GF-D8 (cell line): ENCODE measurements at places on chromosomes 13 and 19.

GRCh38 chr19:40597329-40597838 is 3.8 kb upstream of the LTBP4 start:
- DNase-seq: no peak

DNA sequence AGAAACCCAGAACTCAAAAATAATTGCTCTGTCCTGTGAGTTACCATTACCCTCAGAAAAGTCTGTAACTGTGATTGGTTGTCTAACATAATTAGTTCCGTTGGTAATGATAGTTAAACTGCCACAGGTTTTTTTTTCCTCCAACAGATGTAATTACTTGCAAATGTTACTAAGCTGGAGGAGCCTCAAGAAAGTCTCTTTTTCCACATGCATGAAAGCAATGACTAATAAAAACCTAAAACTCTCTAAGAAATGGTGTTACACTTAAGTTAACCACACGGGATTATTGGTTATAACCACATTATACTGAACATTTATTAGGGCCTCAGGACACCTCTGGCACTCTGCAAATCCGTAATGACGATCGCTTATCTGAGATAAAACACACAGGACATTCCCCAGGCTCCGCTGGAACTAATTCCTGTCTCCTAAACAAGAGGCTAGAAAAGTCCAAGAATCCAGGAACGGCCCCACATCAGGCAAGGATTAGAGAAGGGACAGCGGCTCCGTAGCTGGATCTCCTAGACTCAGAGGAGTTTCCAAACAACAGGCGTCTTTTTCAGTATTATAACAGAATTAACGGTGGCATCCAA is 753 bp downstream of the ZNF235 start:
- DNase-seq: no peak

DNA sequence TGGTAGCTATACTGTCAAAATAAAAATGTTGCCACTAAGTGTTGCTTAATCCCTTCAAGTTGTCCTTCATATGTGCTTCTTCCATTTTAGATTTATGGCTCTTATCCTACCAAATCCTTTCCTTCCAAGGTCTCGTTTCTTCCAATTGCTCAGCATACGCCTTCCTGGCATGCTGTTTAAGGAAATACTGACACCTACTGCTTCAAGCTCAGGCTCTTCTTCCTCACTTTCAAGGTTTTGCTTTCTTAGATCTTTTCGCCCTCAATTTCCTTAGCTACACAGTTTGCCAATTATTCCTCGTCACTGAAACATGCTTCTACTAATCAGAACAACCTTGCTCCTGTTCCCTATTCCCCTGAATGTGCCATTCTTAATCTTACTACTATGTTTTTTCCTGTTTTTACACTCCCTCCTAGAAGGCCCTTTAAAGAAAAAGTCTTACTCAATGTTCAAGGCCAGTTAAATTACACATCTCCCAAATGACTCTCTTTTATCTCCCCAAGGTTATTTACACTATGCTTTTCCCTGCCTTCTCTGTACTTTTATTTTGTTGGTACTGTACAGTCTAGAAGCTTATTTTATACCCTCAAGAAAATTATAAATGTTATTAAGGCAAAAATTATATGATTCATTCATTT is 343.1 kb downstream of the MZT1 start:
- DNase-seq: no peak

DNA sequence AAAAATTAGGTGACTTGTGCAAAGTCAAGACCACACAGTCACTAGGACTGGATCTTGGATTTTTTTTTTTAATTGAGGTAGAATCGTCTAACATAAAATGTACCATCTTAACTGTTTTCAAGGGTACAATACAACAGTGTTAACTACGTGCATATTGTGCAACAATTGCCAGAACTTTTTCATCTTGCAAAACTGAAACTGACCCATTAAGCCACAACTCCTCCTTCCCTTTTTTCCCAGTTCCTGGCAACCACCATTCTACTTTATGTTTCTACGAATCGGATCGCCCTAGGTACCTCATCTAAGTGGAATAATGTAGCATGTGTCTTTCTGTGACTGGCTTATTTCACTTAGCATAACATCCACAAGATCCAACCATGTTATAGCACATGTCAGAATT is 37.5 kb upstream of the POMP start:
- no peak for DNase-seq

DNA sequence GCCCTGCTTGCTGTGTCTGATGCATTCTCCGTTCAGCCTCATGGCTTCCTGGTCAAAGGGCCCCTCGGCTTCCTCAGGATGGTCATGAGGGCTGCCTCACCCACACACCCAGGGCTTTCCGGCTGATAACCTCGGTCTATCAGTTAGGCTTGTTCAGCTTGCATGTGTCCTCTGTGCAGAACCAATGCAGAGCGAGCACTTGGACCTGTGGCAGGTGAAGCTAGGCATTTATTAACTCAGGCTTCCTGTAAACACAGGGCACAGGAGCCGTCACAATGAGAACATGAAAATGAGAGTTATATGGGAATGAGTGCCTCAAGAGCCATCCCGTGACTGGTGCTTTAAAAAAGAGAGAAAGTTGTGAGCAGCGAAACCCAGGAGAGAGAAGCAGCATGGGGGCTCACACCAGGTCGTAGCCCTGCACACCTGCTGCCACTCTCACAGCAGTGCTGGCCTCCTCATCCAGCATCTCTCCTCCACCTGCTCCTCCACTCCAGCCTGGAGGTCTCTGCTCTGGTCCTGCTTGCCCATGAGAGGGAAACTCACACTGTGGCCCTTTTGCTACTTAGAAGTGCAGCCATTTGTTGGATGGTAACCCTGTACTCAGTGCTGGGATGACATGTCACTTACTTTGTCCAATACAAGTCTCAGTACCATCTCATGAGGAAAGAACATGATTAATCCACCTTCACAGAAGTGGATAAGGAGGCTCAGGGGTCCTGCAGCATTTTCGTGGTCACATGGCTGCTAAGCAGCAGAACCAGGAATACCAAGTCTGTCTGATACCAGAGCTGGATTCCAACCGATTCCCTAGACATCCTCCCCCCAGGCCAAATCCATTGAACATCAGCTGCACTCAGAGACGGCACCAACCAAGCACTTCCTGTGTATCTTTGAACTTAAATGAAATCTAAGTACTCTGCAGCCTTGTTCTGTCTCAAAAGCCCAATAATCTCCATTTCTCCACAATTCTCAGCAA is 50.5 kb upstream of the IRS2 start:
- no peak for DNase-seq

- no peak for DNase-seq
These were observed 34.8 kb downstream of the SPTBN4 start for GRCh38 chr19:40501599-40501998.

- no peak for DNase-seq
These were observed 339.7 kb upstream of the EDNRB start for GRCh38 chr13:78258304-78258703.

DNA sequence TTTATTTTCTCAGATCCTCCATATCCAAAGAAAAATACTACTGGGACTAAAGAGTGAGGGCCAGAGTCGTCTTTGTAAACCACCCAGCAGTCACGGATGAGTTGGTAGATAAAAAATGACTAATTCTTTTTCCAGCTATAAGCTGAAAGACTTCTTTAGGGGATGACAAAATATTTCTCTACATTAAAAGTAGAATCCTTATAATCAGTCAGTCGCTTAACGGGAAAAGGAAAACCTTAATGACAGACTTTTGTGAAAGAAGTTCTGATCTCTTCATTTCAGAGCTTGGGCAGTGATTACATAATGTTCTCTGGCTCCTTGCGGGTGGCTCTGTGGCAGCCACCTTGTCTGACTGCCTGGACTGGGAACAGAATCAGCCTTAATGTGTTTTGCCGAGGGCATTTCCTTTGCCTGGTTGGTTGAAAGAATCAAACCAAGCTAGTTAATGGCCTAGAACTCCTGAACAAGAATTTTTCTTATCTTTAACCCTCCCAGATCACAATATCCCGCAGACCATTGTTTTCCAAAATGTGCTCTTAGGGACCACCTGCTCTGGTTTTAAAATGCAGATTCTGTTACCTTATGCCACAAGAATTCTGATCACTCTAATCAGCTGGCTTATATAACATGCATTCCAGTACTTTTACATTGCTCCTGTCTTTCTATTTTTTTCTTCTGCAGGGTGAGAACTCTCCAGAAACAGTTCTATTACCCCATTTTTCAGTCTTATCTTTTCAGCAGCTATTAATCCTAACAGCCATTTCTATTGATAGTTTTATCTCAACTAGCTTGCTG is 2.5 kb downstream of the ITM2B start:
- DNase-seq: peak; percentile 52

DNA sequence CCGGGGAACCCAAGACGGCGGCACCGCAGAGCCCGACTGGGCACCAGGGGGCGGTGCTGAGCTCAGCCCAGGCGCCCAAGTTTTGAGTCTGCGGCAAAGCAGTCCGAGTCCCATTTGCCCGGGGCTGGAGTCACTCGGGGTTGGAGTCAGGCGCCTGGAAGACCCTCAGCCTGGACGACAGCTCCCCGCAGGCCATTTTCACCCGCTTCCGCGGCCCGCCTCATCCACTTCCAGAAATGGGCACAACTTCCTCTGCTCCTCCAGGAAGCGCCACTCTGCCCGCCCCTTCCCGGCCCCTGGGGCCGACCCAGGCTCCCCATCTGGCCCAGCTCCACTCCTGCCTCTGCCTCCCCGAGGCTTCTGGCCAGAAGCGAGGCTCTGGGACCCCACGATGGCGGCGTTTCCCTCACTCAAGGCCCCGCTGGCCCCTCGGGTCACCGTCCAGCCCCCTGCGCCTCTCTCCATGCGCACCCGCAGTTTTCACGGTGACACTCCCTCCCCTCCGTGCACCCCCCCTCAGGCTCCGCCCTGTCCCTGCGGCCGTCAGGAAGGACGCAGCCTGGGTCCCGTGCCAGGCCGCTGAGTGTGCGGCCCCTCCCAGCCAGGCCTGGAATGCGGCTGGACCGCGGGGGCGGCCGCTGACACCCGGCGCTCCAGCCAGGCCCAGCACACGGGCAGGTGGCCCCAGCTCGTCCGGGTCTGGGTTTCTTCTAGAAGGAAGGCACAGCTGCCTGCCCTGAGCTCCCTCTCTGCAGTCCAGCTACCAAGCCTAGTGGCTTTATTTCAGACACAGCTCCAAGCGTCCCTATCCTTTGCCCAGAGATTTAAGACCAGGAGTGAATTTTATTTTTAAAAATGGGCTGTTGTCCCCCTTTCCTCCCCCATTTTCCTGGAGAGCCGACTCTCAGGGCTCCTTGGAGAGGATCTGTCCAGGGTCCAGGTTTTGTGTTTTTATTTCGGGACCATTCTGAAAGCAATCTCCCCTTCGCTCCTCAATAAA is 4.7 kb downstream of the SERTAD1 start:
- DNase-seq: peak; percentile 72

DNA sequence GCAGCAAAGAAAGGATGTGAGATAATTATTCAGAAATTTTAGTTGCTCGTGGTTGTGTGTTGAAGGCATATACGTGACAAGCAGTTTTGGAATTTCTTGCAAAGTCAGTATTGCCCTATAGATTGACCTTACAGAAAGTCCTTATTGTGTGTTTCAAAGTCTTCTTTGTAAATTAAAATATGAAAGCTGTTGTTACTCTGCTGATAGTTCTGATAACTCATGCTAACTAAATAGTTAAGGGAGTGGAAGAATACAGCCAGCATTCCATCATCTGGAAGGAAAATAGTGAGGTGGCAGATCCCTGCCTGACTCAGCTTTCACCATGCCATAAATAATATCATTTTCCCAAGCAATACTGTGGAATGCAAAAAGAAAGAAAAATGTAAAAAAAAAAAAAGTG is 27.2 kb downstream of the WASF3 start:
- no peak for DNase-seq

DNA sequence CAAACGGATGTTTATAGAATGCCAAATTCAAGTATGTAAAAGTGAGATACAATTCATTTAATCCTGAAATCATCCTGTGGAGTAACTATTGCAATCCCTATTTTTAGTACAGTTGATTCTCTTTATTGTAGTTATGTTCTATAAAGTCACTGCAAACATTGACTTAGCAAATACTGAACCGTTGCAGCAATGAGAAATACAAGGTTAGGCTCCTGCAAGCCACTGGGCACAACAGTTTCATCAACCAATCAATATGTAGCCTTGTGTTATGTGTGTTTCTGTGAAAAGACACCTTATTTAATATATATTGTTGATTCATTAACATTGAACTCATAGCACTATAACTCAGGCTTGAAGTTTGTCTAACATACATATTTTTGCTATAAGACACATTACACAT is 174.4 kb downstream of the DCT start:
- DNase-seq: no peak

DNA sequence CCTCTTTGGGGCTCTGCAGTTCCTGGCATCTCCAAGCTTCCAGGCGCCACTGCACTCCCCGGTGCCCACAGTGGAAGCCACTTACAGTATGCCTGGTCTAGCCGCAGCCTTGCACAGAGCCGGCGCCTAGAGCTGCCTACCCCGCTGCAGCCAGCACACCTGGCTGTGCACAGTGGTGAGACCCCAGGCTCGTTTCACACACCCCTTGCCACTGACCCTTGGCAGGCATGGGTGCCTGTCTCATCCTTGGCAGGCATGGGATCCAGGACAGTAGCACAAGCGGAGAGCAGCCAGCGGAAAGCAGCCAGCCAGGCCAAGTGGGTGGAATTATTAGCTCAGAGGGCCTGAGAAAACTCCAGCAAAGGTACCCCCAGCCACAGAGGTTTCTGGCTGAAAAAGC is 86.0 kb downstream of the SERP2 start:
- DNase-seq: no peak

GRCh38 chr13:76693086-76693485 is 193.1 kb downstream of the KCTD12 start:
- no peak for DNase-seq

DNA sequence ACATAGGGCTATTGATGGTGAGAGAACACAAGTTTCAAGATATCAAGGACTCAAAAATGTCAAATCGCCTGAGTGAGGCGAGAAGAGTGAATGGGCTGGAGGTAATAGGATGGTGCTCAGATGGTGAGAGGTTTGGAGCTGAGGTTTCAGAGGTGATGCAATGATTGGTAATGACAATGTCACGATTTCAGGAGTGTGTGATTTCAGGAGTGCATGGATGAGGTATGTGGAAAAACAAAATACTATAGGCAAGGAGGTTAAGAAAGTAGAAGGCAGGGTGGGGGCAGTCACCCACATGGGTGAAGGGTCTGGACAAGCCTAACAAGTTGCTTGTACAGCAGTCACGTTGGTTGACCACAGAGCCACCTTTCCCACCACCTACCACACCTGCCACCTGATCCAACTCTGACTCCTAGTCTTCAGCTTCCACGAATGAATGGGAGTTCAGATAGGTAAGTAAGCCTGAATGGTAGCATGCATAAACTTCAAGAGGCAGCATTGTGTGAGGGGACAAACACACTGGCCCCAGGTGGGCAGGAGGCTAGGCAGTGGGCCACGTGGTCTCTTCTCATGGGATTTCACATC is 71.5 kb downstream of the RUBCNL start:
- DNase-seq: no peak

- no peak for DNase-seq
These were observed 313.8 kb downstream of the ENOX1 start for GRCh38 chr13:43472980-43473379.

DNA sequence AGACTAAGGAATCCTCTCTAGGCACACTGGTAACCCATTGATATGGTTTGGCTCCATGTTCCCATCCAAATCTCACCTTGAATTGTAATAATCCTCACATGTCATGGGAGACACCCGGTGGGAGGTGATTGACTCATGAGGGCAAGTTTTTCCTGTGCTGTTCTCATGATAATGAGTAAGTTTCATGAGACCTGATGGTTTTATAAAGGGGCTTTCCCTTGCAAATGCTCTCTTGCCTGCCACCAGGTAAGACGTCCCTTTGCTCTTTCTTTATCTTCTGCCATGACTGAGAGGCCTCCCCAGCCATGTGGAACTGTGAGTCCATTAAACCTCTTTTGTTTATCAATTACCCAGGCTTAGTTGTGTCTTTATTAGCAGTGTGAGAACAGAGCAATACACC is 81.4 kb upstream of the GPC6 start:
- no peak for DNase-seq
